ENCODE measurements at places on chromosomes 12 and 14. TPM values are rescaled to one million over a fixed set of nuclear protein-coding genes. Genes with fewer than 3 reads are reported as not detected.

- DNase-seq = no peak
These were observed 10.8 kb downstream of the SUOX start for GRCh38 chr12:56007564-56008559.

DNA sequence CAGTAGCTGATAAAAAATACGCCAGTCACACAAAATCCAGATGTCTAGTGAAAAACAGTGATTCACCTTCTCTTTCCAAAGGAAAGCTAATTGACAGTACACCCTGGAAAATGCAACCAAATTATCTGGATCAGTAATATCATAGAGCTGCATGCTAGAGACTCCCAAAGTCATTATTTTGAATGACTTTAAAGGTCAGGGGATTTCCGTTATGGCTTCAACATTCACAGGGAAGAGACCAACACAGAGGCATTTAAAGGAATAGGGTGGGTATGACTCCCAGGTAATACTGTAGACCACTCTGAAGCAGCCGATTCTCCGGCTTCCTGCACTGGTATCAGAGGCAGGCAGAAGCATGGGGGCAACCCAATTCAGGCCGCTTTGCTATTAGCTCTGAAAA, 190.4 kb downstream of the STXBP6 start:
- DNase-seq = no peak

DNA sequence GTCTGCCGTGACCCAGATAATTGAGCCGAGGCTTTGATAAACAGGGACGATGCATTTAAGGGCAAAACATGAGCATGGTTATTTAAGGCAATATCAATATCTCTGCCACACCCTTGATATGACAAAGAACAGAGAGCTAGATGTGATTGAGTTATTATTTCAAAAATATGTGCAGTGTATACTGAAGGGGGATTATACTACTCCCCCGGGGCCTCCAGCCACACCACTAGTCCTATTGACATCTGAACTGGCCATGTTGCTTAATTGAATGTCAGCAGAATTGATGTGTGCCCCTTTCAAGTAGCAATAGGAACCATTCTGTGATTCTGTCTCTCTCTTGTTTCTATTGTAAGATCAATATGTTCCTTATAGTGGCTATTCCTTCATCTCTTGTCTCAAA, 794.8 kb upstream of the SEL1L start:
- DNase-seq = no peak

DNA sequence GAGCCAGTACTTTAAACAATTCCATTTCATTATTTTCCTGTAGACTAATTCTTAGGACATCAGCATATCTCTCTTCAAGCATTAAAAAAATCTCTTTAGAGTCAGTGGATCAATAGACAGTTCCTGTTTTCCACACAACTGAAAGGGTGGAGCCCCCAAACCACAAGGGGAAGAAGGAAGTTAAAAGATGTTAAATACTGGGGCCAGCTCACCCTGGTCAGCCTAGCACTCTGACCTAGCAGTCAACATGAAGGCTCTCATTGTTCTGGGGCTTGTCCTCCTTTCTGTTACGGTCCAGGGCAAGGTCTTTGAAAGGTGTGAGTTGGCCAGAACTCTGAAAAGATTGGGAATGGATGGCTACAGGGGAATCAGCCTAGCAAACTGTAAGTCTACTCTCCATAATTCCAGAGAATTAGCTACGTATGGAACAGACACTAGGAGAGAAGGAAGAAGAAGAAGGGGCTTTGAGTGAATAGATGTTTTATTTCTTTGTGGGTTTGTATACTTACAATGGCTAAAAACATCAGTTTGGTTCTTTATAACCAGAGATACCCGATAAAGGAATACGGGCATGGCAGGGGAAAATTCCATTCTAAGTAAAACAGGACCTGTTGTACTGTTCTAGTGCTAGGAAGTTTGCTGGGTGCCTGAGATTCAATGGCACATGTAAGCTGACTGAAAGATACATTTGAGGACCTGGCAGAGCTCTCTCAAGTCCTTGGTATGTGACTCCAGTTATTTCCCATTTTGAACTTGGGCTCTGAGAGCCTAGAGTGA, at the start of gene LYZ:
TSS of gene LYZ (plus strand) at position 220 of the 777 bp plus-strand sequence. CDS start at position 248, 28 bp downstream.
- DNase-seq = no peak

- DNase-seq = no peak
These were observed 956 bp upstream of the PTHLH start for GRCh38 chr12:27973487-27973890.

DNA sequence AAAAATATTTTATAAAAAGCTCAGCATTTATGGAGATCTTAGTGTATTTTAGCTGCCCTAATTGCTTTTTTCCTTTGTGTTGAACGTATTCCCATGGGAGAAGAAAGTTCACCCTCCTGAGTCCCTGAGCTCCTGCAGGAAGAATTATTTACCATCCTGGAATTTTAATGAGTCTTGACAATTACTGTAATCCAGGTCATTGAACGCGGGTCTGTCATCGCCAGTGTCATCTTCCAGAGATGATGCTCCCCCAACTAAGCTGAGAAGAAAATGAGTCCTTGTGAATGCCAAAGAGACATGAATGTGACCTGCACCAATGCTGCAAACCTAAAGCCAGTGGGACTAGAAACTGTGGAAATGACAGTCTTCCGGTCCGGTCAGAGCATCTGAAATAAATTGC, 129.5 kb downstream of the FBXL14 start:
- DNase-seq = no peak

The VPS29 gene
- total RNA-seq = 22.9 TPM
